ENCODE measurements at places on chromosomes 6 and 20.

- no peak for DNase-seq
Measured at GRCh38 chr6:31878222-31878621, 575 bp downstream of the SLC44A4 start.

GRCh38 chr6:136593748-136594490, 43.7 kb upstream of the MAP7 start:
- DNase-seq: peak; percentile 60

DNA sequence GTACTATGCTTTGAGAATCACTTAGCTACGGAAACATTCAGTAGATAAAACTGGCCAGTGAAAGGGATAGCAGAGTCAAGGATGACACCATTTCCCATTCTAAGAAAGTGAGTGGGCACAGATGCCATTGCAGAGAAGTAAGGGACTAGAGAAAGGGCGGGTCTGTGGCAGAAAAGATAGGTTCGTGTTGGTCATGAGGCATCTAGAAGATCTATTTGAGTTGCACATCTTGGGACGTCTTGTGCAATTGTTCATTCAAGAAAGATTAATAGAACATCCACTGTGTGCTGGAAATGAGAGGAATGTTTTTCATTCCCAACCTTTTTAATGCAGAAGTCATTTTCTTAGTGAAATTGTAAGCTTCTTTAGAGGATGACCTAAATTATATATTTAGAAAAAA, 161.7 kb downstream of the PLCB1 start:
- DNase-seq: no peak

- no peak for DNase-seq
Measured at GRCh38 chr6:465531-466348, 74.2 kb downstream of the IRF4 start.

DNA sequence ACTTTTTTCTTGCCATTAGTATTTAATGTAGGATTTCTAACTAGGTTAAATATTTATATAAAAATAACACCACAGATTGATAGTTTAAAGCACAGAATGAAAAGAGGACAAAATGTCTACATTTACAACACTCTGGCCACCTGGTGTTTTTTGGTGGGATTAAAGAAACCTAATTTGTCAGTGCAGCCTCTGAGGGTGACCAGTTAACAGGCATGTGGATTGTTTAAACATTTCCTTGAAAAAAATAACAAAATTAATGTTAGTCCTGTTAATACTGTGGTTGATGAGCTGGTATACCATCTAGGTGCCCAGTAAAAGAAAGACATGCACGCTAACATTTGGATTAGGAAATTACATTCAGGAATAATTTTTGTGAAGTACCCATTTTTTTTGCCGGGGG, 8.8 kb downstream of the SLC9A8 start:
- no peak for DNase-seq

GRCh38 chr6:55696501-55696900, 117.5 kb upstream of the HMGCLL1 start:
- DNase-seq: no peak

GRCh38 chr6:30793521-30794194, 49.3 kb upstream of the IER3 start:
- peak; percentile 59 for DNase-seq

DNA sequence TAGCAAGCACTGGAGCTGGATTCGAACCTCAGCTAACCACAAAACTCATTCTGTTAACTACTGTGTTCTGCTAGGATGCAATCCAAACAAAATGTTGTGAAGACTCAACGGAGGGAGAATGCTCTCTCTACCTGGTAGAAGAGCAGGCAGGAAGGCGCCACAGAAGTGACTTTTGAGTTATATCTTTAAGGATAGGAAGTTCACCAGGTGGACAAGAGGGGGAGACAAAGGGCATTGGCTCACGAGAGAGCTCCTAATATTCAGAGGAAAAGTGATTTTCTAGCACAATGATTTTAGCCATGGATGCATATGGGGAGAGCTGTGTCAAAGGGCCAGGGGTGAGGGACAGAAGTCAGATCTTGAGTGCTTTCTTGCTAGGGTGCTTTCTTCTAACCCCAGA, 108.4 kb upstream of the MAFB start:
- peak; percentile 13 for DNase-seq

GRCh38 chr6:31180500-31180899, 10.0 kb upstream of the POU5F1 start:
- DNase-seq: no peak

DNA sequence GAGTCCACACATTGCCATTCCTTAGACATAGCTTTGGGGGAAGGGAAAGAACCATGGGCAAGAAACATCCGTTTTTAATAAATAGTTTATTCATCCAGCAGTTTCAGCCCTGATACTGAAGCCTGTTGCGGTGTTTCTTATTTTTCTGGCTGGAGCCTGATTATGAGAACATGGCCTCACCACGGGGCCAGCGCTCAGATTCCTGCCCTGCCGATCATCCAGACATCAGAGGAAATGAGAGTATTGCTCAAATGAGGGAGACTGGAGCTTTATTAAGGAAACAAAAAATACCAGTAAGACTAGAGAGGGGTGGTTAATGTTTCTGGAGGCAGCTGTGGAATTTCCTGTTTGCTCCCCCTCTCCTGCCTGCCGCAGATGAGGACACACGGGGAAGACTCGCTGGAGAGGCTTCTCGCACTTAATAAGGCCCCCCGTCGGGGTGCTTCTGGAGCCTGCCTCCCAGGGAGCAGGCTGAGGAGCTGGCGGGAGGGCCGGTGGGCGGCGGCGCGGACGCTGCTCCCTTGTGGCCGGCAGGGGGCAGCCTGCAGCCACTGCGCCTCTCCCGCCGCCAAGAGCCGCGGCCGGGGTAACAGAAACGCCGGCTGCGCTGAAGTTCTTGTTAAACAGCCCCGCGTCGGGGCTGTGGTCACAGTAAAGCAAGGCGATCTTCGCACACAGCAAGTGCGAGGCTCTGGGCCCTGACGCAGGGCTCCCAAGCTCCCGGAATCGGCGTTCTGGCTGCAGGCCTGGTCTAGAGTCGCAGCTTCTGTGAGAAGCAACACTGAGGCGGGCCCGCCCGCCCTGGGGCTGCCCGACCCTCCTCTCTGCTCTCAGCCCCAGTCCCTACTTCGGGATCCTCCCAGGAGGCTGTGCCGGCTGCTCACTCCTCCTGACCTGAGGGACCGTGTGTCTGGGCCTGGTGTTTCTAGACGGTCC, 17.5 kb downstream of the LEMD2 start:
- peak; percentile 69 for DNase-seq

- DNase-seq: no peak
Measured at GRCh38 chr6:14036911-14037310, 80.7 kb upstream of the CD83 start.

DNA sequence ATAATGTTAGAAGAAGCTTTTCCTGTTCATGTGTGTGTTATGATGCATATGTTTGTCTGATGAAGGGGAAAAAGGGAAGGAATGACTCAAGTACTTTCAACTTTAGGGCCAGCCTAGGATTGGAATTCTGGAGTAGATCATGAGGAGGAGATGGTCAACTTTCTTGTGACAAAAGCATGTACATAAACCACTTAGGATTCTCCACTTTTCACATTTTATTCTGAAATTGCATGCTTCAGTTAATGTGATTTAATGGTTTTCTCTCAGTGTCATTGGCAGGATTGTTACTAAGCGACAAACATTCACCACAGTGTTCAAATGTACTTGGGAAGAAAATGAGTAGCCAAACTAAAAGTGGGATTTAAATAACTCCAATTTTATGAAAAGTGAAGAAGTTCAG, 80.1 kb downstream of the UTRN start:
- no peak for DNase-seq

DNA sequence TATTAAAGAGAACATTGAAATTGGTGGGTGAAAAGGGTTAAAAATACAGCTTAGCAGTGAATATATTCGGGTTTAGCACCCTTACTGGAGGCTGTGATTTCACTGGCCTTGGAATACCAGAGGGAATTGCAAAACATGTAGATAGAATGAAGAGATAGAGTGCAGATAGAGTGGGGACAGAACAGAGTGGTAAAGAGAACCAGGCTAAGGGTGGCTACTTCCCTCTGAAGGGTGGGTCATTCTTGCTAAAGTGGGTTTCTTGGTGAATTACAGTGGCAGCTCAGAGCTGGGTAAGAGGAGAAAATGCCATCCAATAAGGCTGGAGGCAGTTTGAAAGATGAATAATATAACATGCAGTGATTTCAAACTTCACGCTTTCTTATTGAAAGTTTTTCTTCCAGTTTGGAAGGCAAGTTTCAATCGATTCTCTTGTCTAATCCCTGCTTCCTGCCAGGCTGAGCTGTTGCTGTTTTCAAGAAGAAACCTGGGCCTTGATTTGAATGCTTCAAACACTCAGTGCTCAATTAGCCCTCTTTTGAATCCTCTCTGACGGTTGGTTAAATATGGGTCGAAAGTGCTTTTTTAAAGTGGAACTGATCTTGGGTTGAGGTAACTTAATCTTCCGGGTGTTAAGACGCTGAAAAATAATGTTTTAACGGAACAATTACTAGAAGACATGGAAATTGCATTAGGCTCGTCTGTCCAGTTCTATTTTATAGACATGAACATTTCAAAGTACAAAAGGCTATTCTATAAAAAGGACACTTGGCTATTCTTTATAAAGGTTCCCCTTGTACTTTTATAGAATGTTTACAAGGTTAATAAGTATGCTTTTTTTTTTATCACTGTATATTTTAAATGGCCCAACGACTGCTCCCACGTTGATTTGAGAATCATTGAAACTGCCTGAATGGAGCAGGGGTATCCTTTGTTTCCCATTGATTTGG, 203.3 kb downstream of the BCAS1 start:
- no peak for DNase-seq

GRCh38 chr6:117495869-117496268, 13.4 kb downstream of the DCBLD1 start:
- DNase-seq: no peak

DNA sequence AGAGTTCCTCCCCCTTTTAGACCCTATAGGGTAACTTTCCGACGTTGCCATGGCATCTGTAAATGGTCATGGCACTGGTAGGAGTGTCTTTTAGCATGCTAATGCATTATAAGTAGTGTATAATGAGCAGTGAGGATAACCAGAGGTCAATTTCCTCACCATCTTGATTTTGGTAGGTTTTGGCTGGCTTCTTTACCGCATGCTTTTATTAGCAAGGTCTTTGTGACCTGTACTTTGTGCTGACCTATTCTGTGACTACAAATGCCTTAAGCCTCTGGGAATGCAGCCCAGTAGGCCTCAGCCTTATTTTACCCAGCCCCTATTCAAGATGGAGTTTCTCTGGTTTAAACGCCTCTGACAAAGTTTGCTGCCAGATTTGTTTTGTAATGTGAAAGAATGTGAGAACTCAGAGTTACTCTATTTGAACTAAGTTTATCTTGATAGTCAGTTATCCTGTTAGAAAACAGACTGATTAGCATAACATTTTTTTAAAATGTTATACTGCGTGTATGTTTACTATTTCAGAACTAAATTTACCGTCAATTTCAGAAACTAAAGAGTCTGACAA, 111.3 kb upstream of the PRSS16 start:
- DNase-seq: no peak

GRCh38 chr20:19885939-19886660, 128.0 kb downstream of the RIN2 start:
- DNase-seq: no peak

- DNase-seq: no peak
Measured at GRCh38 chr6:167415441-167415961, 90.6 kb downstream of the TTLL2 start.

DNA sequence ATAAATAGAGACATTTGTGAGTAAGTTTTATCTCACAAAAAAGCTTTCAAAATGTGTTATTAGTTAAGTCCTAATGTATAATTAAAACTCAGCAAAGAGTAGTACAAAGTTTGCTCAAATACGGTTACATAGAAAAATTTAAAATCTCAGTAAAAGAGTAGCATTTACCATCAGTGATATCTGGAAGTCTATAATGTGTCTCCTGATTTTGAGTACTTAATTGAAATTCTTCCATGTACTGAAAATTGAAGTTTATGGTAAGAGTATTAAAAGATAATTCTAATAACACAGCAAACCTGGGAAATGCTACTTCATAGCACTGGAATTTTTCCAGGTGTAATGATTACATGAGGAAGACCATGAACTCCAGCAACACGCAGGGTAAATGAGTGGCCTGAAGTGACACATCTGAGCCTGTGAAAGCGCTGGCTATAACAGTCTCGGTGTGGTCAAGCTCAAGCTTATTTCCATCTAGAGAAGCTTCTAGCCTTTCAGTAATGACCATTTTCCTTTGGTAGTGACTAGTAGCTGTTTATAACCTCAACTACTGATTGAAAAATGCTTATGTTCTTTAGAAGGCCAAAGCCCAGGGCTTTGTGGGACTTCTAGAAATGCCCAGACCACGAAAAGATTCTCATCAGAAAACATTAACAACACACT, 203.2 kb downstream of the ISM1 start:
- no peak for DNase-seq

DNA sequence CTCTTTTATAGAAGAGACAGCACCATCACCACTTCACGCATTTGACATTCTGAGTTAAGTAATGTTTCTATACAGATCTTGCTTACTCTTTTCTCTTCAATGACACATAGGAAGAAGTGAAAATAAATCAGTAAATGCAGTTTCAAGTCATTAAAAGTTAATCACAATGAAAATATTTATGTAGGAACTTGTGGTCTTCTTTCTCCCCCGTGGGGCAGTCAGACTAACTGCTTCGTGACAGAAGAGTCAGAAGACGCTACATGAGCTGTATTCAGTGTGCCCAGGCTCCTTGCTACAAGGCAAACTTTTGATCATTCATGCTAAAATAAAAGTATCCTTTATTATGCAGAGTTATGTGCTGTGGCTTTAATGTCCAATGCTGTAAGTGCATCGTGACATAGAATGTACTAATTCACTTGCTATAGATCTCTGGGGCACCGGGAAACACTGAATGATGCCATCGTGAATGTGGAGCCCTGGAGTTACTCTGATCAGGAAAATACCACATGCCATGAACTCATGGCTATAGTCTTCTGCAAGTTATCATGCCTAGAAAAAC, 117.8 kb upstream of the TRAF3IP2 start:
- no peak for DNase-seq

- DNase-seq: no peak
Measured at GRCh38 chr6:161507375-161507774, 233.5 kb upstream of the AGPAT4 start.

DNA sequence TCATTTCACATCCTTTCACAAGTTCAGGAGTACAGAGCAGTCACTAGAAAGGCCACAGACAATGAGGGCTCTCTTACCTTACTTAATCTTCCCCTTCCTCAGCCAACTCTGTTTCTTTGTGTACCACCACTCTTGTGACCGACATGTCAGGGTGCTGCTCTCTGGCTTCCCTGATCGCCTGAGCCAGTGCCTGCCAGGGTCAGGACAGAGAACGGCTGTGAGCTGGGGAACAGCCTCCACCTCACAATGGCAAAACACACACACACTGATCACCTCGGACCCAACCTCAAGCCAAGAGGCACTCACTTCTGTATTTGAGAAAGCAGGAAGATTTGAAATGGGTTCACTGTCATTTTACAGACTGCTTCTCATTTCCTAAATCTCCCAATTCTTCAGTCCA, 30.8 kb downstream of the SMLR1 start:
- DNase-seq: no peak

GRCh38 chr20:2237059-2237458, 58.7 kb upstream of the TGM3 start:
- no peak for DNase-seq

DNA sequence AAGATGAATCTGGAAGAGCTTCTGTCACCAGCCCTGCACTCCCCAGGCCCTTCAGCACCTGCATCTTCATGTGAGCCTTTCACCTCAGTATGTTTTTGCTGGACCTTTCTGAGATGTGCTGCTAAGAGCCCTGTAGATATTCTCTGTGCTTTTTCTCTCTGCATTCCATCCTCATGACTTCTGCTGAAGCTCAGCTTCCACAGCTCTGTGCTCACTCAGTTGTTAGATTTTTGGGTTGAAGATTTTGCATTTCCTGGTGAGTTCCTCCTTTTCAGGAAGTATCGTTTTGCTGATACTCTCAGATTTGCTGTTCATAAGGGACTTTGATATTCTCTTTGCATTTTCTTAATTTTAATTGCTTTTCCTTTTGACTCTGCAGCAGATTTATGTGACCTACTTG, 18.3 kb downstream of the KIAA1586 start:
- no peak for DNase-seq

Measured in GM19239 (cell line).